ENCODE measurements at places on chromosomes 5 and 9.

DNA sequence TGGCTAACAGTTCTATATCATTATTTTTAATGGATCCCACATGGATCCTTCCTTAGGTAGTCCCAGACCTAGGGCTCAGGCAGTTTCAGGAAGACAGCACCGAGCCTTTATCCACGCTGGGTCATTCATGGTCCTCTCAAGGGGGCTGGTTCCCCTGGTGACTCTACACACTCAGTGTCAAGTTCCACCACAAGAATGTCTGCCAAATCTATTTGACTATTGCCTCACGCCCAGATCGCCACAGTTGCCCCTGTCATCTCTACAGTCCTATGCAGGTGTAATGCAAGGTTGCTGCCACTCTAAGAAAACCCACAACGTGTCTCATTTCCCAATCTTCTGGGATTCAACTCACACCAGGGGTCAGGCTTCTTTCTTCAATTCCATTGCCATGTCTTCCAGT is 8.0 kb upstream of the ZNF366 start:
- H3K4me1 ChIP-seq: no peaks in the 10 kb centered on the region
- no peaks in the 10 kb centered on the region for H3K36me3 ChIP-seq
- DNase-seq: no peak
- no peak overlapping the region for H3K4me3 ChIP-seq
- no peak overlapping the region for H3K27ac ChIP-seq
- no peaks in the 10 kb centered on the region for H3K27me3 ChIP-seq

GRCh38 chr9:105051897-105052296 is 123.9 kb upstream of the ABCA1 start:
- H3K27ac ChIP-seq: no peak overlapping the region
- no peaks in the 10 kb centered on the region for H3K36me3 ChIP-seq

DNA sequence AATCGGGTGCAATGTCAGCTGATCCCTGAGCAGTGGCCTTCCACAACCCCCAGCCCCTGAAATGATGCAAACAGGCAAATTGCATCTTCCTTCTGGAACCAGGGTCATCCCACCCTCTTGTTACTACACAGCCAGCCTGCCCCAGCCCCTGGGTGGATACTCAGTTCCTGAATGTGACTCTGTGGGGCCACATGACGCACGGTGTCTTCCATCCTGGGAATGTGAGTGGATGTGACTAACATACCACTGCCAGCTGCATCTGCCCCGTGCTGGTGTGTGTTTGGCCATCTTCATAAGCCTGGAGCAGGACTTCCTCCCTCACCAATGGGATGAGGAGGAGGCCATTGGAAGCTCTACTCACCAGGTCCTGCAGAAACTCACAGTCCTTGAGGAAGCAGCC is 257.9 kb upstream of the ADAMTS16 start:
- no peak overlapping the region for H3K4me3 ChIP-seq
- no peak for DNase-seq
- H3K4me1 ChIP-seq: no peaks in the 10 kb centered on the region
- no peak overlapping the region for H3K27ac ChIP-seq
- no peaks in the 10 kb centered on the region for H3K36me3 ChIP-seq

- no peak overlapping the region for H3K27ac ChIP-seq
- H3K4me1 ChIP-seq: no peaks in the 10 kb centered on the region
- no peak overlapping the region for H3K4me3 ChIP-seq
- DNase-seq: no peak
- no peaks in the 10 kb centered on the region for H3K27me3 ChIP-seq
Observed at GRCh38 chr5:159286420-159287035, 23.4 kb downstream of the UBLCP1 start.

DNA sequence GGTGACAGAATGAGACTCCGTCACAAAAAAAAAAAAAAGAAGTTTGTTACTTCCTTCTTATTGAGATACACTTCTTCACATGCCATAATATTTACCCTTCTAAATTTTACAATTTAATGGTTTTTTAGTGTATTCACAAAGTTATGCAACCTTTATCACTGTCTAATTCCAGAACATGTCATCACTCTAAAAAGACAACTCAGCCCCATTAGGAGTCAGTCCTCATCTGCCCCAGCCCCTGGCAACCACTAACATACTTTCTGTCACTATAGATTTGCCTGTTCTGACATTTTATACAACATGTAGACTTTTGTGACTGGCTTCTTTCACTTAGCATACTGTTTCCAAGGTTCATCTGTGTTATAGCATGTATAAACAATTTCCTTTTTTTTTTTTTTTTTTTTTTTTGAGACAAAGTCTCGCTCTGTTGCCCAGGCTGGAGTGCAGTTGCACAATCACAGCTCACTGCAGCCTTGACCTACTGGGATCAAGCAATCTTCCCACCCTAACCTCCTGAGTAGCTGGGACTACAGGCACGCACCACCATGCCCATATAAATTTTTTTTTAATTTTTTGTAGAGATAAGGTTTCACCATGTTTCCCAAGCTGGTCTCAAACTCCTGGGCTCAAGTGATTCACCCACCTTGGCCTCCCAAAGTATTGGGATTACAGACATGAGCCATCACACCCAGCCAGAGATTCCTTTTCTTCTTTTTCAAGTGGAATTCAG is 18.0 kb downstream of the AQP3 start:
- no peak overlapping the region for H3K27ac ChIP-seq
- H3K27me3 ChIP-seq: no peaks in the 10 kb centered on the region
- peaks cover 24% of the 10 kb centered on the region for H3K4me1 ChIP-seq
- DNase-seq: no peak

DNA sequence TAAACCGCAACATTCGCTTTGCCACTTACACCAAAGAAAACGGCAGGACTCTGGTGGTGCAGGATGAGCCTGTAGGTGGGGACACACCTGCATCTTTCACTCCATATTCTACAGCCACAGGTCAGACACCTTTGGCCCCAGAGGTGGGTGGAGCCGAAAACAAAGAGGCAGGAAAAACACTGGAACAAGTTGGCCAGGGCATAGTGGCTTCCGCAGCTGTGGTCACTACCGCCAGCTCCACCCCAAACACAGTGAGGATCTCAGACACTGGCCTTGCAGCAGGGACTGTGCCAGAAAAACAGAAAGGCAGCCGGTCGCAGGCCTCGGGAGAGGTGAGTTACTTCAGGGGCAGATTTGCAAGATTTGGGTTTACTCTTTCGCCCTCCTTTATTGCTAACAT is 33.8 kb downstream of the KDM3B start:
- H3K4me1 ChIP-seq: no peaks in the 10 kb centered on the region
- no peaks in the 10 kb centered on the region for H3K27me3 ChIP-seq
- H3K36me3 ChIP-seq: peaks cover 62% of the 10 kb centered on the region
- no peak for DNase-seq

DNA sequence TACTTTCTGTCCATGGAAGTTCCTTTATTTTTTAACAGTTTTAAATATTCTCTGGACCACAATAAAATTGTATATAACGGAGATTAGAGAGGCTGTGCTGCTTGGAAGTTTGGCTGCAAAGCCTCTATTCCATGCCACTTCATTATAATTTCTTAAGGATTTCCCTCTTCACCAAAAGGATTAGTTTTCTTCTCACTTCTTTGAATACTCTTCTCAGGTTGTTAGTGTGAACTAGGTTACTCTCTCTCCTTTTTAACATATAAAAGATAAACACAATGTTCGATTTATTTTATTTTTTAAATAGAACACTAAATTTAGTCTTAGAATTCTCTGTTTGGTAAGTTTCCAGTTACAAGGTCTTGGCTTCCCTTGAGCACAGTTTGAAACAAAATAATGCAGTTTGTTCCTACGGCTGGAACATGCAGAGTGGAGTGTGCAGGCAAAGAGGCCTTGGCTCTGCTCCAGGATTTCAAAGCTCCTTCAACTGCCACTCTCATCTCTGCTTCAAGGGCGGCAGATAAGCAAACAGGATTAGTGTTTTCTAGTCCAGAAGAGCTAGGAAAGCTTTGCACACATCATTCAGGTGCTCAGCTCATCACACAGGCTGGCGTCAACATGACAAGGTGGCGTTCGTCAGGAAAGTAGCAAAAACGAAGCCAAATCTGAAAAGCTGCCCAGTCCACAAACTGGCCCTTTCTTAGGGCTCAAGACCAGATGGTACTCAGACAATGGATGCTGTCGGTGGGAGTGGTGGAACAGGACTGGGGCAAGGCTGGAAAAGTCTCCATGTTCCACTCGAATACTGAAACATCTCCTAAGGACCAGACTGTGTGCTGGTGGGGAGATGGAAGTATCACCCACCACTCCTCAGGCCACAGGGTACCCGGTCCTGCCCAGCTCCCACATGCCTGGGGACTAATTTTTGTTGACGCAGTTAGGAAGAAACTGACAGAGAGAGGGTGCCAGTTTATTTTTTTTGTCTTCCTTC is 286.6 kb downstream of the CRB2 start:
- H3K27me3 ChIP-seq: no peaks in the 10 kb centered on the region
- H3K27ac ChIP-seq: peak overlapping the region; percentile 25
- peaks cover 9% of the 10 kb centered on the region for H3K4me1 ChIP-seq
- H3K36me3 ChIP-seq: no peaks in the 10 kb centered on the region
- DNase-seq: peak; percentile 76
- H3K4me3 ChIP-seq: no peak overlapping the region

GRCh38 chr9:37798677-37799076 is 1.9 kb upstream of the DCAF10 start:
- no peak overlapping the region for H3K4me3 ChIP-seq
- H3K36me3 ChIP-seq: peaks cover 3% of the 10 kb centered on the region
- no peak for DNase-seq
- no peaks in the 10 kb centered on the region for H3K27me3 ChIP-seq

GRCh38 chr9:2473681-2474080 is 147.9 kb upstream of the VLDLR start:
- no peak overlapping the region for H3K27ac ChIP-seq
- H3K36me3 ChIP-seq: no peaks in the 10 kb centered on the region
- no peaks in the 10 kb centered on the region for H3K4me1 ChIP-seq
- H3K27me3 ChIP-seq: no peaks in the 10 kb centered on the region

GRCh38 chr9:19087106-19088000 is 15.4 kb downstream of the HAUS6 start:
- no peaks in the 10 kb centered on the region for H3K27me3 ChIP-seq
- no peak for DNase-seq
- no peak overlapping the region for H3K27ac ChIP-seq
- H3K4me3 ChIP-seq: no peak overlapping the region
- H3K36me3 ChIP-seq: peaks cover 75% of the 10 kb centered on the region

GRCh38 chr5:83482961-83483360 is 11.4 kb downstream of the VCAN start:
- DNase-seq: no peak
- H3K36me3 ChIP-seq: no peaks in the 10 kb centered on the region
- no peak overlapping the region for H3K4me3 ChIP-seq
- no peaks in the 10 kb centered on the region for H3K4me1 ChIP-seq

- no peak overlapping the region for H3K4me3 ChIP-seq
- H3K4me1 ChIP-seq: no peaks in the 10 kb centered on the region
- H3K27ac ChIP-seq: no peak overlapping the region
- no peaks in the 10 kb centered on the region for H3K27me3 ChIP-seq
- H3K36me3 ChIP-seq: no peaks in the 10 kb centered on the region
Observed at GRCh38 chr9:80143899-80144298, 572.1 kb downstream of the TLE4 start.

DNA sequence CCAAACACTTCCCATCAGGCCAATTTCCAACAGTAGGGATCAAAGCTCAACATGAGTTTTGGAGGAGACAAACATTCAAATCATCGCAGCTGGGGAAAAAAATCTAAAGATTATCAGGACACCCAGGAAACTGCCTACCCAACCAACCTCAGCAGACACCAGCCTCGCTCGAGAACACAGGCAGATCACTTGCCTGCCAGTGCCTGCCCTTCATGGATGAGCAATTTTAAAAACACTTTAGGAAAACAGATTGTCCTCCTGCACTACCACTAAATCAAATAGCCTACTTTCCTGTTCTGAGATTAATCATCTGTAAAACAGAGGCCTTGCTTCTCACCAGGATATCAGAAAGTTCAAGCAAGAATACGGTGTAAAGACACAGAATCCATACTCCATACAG is 14.7 kb upstream of the TMEM174 start:
- peaks cover 31% of the 10 kb centered on the region for H3K27me3 ChIP-seq
- no peaks in the 10 kb centered on the region for H3K4me1 ChIP-seq
- no peaks in the 10 kb centered on the region for H3K36me3 ChIP-seq
- H3K4me3 ChIP-seq: no peak overlapping the region
- no peak for DNase-seq
